ENCODE measurements at places on chromosomes 5 and 9.

DNA sequence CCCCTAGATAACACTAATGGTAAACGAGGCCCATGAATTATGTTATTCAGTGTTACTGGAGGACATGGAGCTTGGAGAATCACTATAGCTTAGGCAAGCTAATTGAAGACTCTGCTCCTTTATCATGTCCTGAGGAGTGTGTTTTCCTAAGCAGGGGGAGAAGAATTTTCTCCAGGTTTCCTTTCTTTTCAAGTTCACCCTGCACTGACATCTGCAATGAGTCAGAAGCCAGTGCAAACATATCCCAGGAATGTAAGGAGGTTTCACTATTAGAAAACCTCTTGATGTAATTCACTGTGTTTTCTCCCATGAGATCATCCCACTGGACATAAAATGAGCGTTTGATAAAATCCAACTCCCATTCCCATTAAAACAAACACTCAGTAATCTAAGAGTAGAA lies 75.6 kb downstream of the DMRT2 start:
- H3K4me1 ChIP-seq, result no peaks in the 10 kb centered on the region
- no peak overlapping the region for H3K27ac ChIP-seq
- no peak overlapping the region for H3K4me3 ChIP-seq
- H3K36me3 ChIP-seq, result no peaks in the 10 kb centered on the region
- peaks cover 3% of the 10 kb centered on the region for H3K27me3 ChIP-seq

DNA sequence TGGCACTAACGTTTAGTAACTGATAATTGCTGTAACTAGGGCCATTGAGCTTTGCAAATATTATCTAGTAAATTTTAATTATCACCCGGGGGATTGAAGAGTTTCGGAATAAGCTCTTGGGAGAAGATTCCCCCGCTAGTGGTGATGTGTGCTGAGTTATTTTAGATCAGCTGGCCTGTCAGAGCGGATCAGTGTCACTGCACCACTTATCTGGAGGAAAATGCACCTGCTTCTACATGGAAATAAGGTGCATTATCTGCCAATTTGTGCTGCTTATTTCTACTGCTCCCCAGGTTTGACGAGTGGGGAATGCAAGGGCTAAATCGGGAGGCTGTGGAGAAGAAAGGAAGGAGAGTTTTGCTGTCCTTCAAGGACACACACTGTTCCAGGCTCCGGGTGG lies 518.6 kb downstream of the TLE4 start:
- no peaks in the 10 kb centered on the region for H3K36me3 ChIP-seq
- peaks cover 2% of the 10 kb centered on the region for H3K4me1 ChIP-seq
- no peaks in the 10 kb centered on the region for H3K27me3 ChIP-seq
- no peak overlapping the region for H3K4me3 ChIP-seq
- H3K27ac ChIP-seq, result no peak overlapping the region

- no peak for DNase-seq
- H3K4me1 ChIP-seq, result no peaks in the 10 kb centered on the region
- no peak overlapping the region for H3K27ac ChIP-seq
- no peak overlapping the region for H3K4me3 ChIP-seq
- H3K27me3 ChIP-seq, result no peaks in the 10 kb centered on the region
Measured at GRCh38 chr9:13900449-13900848, 413.5 kb downstream of the NFIB start.

- H3K4me1 ChIP-seq, result no peaks in the 10 kb centered on the region
- no peak for DNase-seq
- no peak overlapping the region for H3K27ac ChIP-seq
Measured at GRCh38 chr9:107755246-107755645, 265.7 kb upstream of the KLF4 start.

- H3K27me3 ChIP-seq, result no peaks in the 10 kb centered on the region
- peaks cover 24% of the 10 kb centered on the region for H3K36me3 ChIP-seq
- no peak overlapping the region for H3K27ac ChIP-seq
- no peak for DNase-seq
- H3K4me3 ChIP-seq, result no peak overlapping the region
Measured at GRCh38 chr5:171893290-171893886, 107.8 kb downstream of the SMIM23 start.

- H3K36me3 ChIP-seq, result peaks cover 74% of the 10 kb centered on the region
- DNase-seq, result no peak
- H3K27me3 ChIP-seq, result no peaks in the 10 kb centered on the region
Measured at GRCh38 chr5:170273968-170274710, 23.4 kb downstream of the LCP2 start.

- H3K4me1 ChIP-seq, result no peaks in the 10 kb centered on the region
- no peak overlapping the region for H3K27ac ChIP-seq
- no peaks in the 10 kb centered on the region for H3K36me3 ChIP-seq
- H3K4me3 ChIP-seq, result no peak overlapping the region
Measured at GRCh38 chr9:77640741-77641580, 7.2 kb downstream of the GNA14 start.

- no peak overlapping the region for H3K4me3 ChIP-seq
- DNase-seq, result no peak
- no peaks in the 10 kb centered on the region for H3K4me1 ChIP-seq
Measured at GRCh38 chr5:156328161-156328560, 1.2 kb downstream of the SGCD start.

GRCh38 chr5:105840800-105841199 lies 1829.9 kb downstream of the EFNA5 start:
- no peak overlapping the region for H3K4me3 ChIP-seq
- H3K27me3 ChIP-seq, result no peaks in the 10 kb centered on the region
- no peak for DNase-seq
- no peak overlapping the region for H3K27ac ChIP-seq
- H3K4me1 ChIP-seq, result no peaks in the 10 kb centered on the region
- H3K36me3 ChIP-seq, result no peaks in the 10 kb centered on the region

Data from activated naive CD8-positive, alpha-beta T cell treated with anti-CD3 and anti-CD28 coated beads, Interleukin-2, amount 10 ng/mL, durations not matched to agents 7 days and 5 days (primary cell).